ENCODE measurements at places on chromosomes 7 and 10.

- no peak for DNase-seq
These were observed 51.9 kb downstream of the CFTR start for GRCh38 chr7:117531595-117532244.

DNA sequence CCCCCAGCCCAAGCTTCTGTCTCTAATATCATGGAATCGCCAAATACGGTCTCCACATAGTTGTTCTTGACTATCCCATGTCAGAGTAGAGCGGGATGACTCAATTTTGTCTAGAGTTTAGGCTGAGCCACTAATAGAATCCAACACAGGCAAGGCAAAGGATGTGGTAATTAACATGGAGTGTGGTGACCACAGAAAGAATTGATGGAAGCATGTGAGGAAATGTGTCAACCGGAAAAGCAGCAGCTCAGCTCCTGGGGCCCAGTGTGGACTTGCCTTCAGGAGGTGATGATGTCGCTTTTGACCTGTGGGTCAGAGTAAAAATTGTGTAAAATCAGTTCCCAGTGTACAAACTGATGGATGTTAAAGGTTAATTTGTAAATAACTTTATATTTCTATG, 139.3 kb upstream of the KLF6 start:
- DNase-seq = peak; percentile 22

GRCh38 chr7:16770657-16771329, 17.2 kb downstream of the TSPAN13 start:
- DNase-seq = no peak

DNA sequence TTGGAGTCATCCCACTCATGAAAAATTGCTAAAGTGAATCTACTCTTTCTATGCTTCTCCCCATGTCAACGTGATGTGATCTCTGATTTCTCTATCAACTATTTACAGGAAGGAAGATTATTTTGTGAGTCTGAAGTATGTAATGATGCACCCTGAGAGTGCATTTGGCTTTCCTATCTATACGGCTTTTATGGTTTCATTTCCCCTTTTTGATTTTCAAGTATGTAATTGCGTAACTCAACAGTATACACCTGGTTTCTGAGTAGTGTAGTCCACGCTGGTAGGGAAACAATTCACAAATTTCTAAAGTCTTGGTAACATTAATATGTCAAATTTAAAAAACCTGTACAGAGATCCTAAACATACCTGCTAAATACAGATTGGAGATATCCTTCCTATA, 194.7 kb upstream of the SEMA3A start:
- no peak for DNase-seq

GRCh38 chr7:23232966-23233365, 13.6 kb upstream of the GPNMB start:
- DNase-seq = no peak

DNA sequence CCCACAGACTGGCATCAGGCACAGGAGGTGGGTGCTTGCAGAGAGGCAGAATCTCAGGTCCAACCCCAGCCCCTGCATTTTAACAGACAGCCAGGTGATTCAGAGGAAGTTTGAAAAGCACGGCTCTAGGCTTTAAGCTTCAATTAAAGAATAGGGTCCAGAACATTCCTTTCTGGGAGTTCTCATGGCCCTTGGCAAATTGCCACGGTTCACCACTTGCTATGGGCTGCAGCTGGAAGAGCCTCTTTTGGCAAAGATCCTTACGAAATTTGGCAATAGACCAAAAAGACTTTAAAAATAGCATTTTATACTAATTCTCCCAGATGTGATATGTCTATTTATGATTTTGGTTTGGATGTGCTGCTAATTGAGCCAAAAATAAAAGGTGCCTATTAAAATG, 148.1 kb downstream of the ITGA8 start:
- DNase-seq = no peak
